ENCODE measurements at places on chromosomes 1 and 21. TPM values are rescaled to one million over a fixed set of nuclear protein-coding genes. Genes with fewer than 3 reads are reported as not detected.

The TEX38 gene
- 0.55 TPM for total RNA-seq

The CFAP141 gene
- not detected for total RNA-seq

The GUCA2A gene
- total RNA-seq, result not detected

- DNase-seq, result peak; percentile 76
Measured at GRCh38 chr1:20732588-20733359, at the start of gene SH2D5. TSS of gene SH2D5 (minus strand) at chr1:20732703. CDS start at chr1:20728044, 4,659 bp downstream.

GRCh38 chr21:46532080-46532479 is 72.8 kb downstream of the S100B start:
- no peak for DNase-seq

DNA sequence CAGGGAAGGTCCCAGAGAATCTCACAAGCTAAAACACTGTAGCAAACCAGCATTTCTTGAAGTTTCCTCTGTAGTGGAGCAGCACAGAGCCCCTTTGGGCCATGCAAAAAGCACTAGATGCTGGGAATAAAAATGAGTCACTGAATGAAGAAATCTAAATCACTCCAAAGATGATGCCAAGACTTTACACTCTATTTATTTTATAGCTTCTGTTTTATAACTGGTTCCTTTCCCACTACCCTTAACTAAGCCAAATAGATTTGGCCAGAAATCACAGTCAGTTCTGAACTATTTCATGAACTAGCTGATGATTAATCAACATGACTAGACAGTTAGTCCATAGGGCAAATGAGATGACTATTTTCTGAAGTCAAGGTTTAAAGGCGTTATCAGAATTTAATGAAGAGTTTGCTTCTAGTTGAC is 89.5 kb downstream of the SCMH1 start:
- DNase-seq, result no peak
